ENCODE measurements at places on chromosomes 6 and 20. TPM values are rescaled to one million over a fixed set of nuclear protein-coding genes. Genes with fewer than 3 reads are reported as not detected.
A peak's percentile ranks its signal among the peaks of the same experiment; 100 is the strongest.

DNA sequence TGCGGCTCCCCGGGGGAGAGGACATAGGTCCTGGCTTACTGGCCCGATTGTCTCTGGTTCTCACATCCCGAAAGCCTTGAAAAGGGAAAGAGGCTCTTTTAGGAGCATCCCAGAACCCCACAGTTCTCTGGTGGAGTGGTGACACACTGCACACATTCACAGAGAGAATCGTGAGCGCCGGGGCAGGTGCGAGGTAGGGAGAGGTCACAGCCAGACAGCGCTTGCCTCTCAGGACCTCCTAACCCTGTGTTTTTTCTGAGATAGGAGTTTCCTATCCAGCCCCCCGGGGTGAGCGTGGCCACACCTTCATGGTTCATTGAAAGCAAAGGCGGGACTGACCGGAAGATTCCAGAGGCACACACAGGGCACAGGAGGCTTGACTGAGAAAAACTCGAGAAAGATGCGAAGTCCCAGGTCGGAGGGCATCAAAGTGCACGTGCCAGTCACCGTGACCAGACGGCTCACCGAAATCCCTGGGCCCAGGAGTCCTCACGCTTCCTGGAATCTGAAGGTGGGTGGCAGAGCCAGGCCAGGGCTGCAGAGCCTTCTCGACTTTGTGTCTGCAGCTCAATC is 46.5 kb upstream of the FRMD1 start:
- DNase-seq = no peak

GRCh38 chr6:129606664-129607063 is 103.3 kb downstream of the ARHGAP18 start:
- DNase-seq = peak; percentile 73

DNA sequence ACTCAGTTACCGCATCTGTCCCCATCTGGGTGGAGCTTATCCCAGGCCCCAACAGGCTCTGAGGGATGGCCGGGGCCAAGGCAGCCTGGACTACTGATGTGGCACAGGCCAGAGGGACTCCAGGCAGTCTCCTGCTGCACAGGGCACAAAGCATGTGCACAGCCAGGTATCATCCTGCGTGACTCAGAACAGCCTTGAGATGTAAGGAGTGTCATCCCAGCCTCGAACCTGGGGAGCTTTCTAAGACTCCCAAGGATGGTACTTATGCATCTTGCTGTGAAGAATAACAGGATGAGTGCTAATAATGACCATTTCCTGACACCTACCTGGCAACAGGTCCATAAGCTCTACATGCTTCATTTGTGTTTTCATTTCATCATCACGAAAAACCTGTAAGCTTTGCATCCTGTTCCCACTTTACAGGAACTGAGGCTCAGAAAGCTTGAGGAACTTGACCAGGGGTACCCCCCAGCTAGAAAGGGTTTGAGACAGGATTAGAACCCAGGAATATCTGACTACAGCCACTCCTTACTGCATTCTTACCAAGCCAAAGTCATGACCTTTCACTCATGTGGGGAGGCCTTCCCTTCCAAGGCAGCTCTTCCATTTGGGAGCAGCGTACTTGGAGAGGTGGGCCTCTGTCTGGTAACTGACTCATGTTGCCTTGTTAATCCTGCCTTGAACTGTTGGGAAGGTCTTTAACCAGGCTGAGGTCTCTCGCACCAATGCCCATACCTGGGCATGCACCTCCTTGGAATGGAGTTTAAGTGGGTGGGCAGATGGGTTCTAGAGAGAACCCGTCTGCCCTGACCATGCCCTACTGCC is 1.9 kb downstream of the TRIB3 start:
- no peak for DNase-seq

DNA sequence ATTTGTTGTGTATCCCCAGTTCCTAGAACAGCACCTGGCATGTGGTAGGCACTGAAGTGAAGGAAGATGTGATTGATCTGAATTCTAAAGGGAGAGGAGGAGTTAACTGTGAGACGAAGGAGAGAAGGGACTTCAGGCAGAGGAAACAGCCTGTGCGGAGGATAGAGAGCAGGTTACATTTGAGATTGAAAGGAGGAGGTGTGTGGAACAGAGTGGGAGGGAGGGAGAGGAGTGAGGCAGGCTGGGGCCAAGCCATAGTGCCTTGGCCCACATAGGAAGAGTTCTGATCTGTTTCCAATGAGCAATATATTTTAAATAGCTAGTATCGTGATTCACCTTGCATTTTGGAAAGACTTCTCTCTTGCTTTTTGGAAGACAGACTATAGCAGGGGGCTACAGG is 13.9 kb upstream of the MROH8 start:
- DNase-seq = no peak

DNA sequence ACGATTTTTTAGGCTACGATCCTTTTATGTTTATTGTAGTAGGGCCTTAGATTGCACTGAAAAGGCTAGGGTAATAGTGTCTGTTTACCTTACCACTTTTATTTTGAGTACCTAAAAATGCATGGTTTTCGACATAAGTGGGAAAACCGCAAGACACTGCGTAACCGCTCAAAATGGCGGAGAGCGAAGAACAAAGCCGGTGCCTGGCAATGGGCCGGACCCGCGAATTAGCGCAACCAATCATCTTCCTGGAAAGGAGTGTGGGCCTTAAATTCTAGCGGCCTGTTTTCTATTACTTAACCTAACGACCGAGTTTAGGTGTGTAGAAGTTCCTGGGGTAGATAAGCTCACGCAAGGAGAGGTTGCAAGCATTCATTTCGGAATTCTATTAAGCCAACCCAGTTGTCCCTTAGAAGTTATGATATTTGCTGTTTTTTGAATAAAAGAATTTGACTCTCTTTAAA is 118.0 kb downstream of the HFE start:
- DNase-seq = peak; percentile 89

DNA sequence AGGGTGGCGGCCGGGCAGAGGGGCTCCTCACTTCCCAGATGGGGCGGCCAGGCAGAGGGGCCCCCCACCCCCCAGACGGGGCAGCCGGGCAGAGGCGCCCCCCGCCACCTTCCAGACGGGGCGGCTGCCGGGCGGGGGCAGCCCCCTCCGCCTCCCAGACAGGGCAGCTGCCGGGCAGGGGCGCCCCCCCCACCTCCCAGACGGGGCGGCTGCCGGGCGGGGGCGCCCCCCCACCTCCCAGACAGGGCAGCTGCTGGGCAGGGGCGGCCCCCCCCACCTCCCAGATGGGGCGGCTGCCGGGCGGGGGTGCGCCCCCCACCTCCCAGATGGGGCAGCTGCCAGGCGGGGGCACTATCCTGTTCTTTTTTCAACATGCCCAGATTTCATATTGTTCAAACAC is 78.2 kb upstream of the DST start:
- DNase-seq = no peak

GRCh38 chr20:49878977-49879376 is 36.4 kb downstream of the SPATA2 start:
- no peak for DNase-seq

GRCh38 chr6:82372656-82373055 is 9.0 kb downstream of the TPBG start:
- DNase-seq = no peak

DNA sequence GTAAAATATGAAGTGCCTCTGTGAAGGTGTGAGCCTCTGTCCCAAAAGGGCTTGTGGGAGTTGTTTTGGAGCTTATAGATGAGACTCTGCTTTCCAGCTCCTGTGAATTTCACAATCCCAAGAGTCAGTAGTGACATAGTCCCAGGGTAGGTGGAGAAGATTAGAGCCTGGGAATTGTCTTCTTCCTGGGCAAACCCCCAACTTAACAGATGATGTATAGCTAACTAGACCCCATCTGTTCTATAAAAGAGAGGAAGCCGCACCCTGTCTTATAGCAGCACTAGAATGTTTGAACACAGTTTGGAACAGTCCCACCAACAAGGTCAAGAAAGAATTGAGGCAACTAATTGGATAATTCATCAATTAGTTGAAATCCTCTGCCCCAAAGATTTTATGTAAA is 294.7 kb downstream of the ZNF217 start:
- DNase-seq = no peak

GRCh38 chr20:7742479-7742878 is 197.8 kb downstream of the HAO1 start:
- DNase-seq = peak; percentile 43

DNA sequence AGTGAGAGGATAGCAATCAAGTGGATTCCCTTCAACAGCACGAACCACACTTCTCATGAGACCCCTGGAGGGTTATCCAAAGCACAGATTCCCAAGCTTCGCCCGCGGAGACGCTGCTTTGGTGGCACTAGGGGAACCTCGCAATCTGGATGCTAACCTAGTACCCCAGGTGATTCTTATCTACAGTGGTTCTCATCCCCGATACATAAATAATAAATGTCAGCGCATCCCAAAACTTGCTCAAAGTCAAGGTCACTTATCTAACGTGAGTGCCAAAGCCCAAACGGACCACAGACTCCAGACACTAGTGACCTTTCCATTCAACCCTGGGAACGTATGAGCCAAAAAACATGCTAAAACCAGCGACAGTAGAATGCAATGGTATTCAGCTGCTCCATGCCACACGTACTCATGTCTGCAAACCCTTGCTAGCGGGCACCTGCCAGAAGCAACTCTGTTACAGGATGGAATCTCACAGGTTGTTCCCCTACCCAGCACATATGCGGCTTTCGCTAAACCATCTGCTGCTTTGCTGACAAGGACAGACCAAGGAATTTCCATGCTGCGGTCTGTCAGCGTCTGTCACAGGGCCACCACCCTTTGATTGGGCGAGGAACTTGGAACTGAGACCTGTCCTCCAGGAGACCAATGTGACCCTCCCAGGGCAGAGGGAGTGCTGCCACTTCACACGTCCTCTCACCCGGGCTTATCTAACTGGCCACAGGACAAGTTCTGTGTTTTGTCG is 16.8 kb downstream of the MYLK4 start:
- DNase-seq = no peak

GRCh38 chr20:46827718-46828458 is 66.8 kb upstream of the EYA2 start:
- no peak for DNase-seq

GRCh38 chr6:109493865-109494264 is 10.8 kb upstream of the ZBTB24 start:
- no peak for DNase-seq

DNA sequence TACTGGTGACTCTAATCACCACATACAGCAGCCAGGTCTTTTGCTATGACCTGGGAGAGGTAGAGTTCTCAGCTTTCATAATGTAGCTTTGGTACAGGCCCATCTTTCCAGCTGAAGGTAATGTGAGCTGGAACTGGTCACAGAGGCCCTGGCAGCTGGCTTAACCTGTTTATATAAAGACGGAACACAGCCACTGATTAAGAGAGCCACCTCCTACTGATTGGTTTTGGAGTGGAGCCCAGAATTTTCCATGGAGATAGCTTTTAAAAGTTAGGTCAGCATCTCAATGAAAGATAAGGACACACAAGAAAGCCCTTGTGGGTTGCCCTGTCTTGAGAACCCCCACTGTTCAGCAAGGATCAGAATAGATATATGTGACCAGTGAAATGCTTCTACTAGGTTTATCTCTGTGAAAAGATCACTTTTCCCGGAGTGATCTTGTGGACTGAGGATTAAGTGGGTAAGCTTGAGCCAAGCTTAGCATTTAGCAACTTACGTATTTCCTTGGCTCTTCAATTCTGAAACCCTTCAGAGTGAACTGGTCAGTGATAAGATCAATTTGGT is 213.7 kb upstream of the CITED2 start:
- peak; percentile 64 for DNase-seq

GRCh38 chr6:19558201-19558600 is 279.0 kb upstream of the ID4 start:
- DNase-seq = no peak

GRCh38 chr20:44092551-44093248 is 94.3 kb downstream of the JPH2 start:
- peak; percentile 48 for DNase-seq

DNA sequence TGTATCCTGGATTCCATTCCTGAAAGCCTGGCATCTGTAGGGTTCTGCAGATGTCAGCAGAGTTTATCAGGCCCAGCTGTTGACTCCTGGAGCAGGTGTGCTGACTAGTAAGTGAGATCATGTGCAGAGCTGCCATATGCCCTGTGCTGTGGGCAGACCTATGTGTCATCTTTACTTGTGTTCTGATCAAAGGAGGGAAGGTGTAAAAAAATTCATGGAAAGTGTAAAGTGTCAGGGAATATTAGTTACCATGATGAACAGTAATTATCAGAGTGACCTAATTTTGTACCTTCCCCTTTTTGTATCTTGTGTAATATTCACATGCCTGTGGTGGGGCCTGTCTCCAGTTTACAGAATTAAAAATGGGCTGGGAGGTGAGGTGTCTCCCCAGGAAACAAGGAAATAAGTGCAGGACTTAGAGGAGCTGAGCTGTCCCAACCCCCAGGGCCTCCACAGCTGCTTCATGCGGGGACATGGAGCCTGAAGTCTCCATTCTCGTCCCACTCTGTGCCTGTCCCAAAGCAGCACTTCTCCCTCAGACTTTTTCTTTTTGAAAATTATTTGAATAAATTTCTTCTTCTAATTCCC is 148.2 kb upstream of the GGTLC1 start:
- no peak for DNase-seq

DNA sequence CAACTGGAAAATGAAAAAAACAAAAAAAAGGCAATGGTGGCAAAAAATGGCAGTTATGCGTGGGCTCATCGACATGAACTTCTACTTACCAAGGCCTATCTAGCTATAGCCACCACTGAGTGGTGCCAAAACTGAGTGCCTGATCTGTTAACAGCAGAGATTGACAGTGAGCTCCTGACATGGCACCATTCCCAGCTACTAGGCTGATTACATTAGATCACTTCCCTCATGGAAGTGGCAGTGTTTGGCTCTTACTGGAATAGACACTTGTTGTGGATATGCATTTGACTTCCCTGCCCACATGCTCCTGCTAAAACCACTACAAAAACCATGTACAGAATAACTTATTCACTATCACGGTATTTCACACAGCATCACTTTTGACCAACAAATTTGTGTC is 216.1 kb upstream of the SGK1 start:
- peak; percentile 76 for DNase-seq

DNA sequence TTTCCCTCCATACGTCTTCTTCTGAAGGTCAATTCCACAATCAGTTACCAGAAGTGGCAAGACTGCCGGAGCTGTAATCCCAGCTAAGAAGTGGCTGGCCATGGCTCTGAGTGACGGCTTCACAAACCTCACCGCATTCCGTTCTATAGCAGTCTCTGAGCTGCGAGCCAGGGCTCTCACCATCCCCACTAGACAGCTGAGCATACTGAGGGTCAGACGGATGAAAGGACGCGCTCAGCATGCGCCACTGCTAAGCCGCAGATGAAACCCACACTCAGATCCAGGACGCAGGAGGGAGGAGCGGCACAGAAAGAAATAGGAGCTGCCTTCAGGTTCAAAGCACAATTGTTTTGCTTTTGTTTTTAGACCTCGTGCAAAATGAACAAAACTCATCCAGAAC is 97.9 kb downstream of the ANKRD60 start:
- no peak for DNase-seq

GRCh38 chr20:10637031-10637559 is 36.7 kb downstream of the JAG1 start:
- peak; percentile 51 for DNase-seq

Gene SS18L1
- 22.6 TPM for total RNA-seq

Gene TAP1
- total RNA-seq = 49.7 TPM

Gene PRR3
- total RNA-seq = 6.6 TPM

Gene UTRN
- 103 TPM for total RNA-seq

Gene SLC12A5
- not detected for total RNA-seq

Gene TMEM170B
- total RNA-seq = 8.5 TPM

Gene CABLES2
- 4.4 TPM for total RNA-seq

Gene CALHM5
- 5.4 TPM for total RNA-seq

Gene OR12D1
- total RNA-seq = not detected

Gene C6orf15
- total RNA-seq = 1.2 TPM
